ENCODE measurements at places on chromosomes 12 and 14. TPM values are rescaled to one million over a fixed set of nuclear protein-coding genes. Genes with fewer than 3 reads are reported as not detected.

Gene RILPL2
- total RNA-seq = 17.8 TPM

Gene DTX3
- total RNA-seq = 23.6 TPM

DNA sequence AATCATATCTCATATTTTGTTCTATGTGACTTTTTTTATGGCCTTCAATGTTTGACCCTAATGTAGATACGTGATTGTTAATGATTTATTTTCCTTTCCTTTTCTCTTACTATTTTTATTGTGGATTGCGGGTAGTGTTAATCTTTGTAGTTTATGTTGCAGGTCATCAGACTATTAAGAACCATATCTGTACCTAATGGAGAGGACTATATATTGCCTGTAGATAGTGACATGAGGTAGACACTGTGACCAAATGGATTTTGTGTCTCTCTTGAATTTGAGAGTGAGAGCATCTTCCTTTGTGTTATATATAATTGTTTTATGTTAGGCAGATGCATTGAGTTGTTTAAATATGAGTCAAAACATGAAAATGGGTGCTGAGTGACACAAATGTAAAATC, 543.4 kb upstream of the MGAT4C start:
- no peak for DNase-seq

DNA sequence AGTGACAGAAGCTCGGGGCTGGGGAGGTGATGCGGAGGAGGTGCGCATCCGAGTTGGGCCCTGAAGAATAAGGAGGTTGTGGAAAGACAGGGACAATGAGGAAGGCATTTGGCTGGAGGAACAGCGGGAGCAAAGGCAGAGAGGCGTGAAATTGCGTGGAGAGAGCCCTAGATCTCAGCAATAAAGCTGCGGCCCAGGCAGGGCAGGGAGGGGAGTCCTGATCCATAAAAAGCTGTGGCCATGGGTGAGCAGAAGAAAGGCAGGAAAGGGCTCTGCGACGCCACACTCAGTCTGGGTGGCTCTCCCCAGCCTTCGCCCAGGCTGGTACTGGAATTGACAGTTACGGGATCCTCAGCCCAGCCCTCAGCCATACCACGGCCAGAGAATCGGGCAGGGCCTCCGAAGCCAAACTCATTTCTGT, 2.2 kb downstream of the FIGNL2 start:
- DNase-seq = no peak

GRCh38 chr12:14775636-14775980, 27.7 kb downstream of the WBP11 start:
- no peak for DNase-seq

- no peak for DNase-seq
Measured at GRCh38 chr12:69396041-69396440, 36.5 kb downstream of the YEATS4 start.

- DNase-seq = no peak
Measured at GRCh38 chr12:2319737-2320506, 267.1 kb downstream of the CACNA1C start.

GRCh38 chr14:91350813-91351511, 66.7 kb downstream of the CCDC88C start:
- no peak for DNase-seq

DNA sequence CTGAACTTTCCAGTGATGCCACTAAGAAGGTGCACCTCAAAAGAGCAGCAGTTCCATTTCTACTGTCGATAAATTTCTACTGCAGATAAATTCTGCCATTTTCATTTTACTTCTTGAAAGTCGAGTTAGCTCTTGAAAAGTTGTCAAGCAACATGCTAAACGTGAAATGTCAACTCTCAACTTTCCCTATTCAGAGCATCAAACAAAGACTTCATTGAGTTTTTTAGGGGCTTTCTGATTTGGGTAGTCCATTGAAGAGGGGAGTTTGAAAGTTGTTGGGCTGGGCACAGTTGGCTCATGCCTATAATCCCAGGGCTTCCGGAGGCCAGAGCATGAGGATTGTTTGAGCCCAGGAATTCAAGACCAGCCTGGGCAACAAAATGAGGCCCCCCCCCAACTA, 59.4 kb upstream of the SYNE2 start:
- DNase-seq = no peak

GRCh38 chr12:118361889-118362288, 10.8 kb downstream of the TAOK3 start:
- DNase-seq = no peak

DNA sequence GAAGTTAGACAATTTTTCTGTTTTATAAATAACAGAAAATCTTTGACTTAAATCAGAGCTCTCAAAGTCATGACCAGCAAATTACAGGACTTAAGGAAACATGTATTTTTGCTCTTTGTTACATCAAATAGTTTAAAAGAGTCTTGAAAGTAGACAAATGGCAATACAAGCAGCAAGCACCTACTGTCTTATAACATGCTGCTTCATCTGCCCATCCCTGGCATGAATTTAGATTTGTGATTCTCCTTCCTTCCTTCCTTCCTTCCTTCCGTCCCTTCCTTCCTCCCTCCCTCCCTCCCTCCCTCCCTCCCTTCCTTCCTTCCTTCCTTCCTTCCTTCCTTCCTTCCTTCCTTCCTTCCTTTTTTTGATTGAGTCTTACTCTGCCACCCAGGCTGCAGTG, 715.6 kb upstream of the FLRT2 start:
- DNase-seq = no peak
